ENCODE measurements at places on chromosomes 12 and 14.

DNA sequence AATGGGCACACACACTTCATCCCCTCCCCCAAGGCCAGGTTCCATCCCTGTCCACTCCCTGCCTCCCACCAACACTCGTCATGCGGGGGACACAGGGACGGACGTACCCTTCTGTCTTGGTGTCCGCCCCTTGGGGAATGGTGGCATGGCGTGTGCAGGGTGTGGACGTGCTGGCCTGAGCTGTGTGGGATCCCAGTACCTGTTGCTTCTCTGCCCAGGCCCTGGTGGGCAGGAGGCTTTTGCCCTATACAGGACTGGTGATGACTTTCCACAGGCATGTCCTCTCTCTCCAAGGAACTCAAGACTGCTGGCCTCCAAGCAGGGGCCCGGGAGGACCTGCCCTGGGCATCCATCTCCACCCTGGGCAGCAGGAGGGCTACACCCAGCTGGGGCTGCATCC, 195.8 kb upstream of the PRMT8 start:
- no peak for DNase-seq

DNA sequence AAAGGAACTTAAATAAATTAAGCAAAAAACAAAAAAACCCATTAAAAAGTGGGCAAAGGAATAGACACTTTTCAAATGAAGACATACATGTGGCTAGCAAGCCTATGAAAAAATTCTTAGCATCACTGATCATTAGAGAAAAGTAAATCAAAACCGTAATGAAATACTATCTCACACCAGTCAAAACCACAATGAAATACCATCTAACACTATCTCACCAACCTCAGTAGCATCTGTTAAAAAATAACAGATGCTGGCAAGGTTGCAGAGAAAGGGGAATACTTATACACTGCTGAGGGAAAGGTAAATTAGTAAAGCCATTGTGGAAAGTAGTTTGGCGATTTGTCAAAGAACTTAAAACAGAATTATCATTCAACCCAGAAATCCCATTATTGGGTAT, 381.1 kb downstream of the FLRT2 start:
- no peak for DNase-seq

- DNase-seq: no peak
Measured at GRCh38 chr12:11773889-11774677, 124.6 kb downstream of the ETV6 start.

GRCh38 chr14:33435911-33436689, 497.4 kb downstream of the NPAS3 start:
- no peak for DNase-seq

GRCh38 chr12:102478405-102479098, 1.8 kb downstream of the IGF1 start:
- no peak for DNase-seq

- no peak for DNase-seq
Measured at GRCh38 chr12:38586789-38587188, 270.2 kb downstream of the ALG10B start.

DNA sequence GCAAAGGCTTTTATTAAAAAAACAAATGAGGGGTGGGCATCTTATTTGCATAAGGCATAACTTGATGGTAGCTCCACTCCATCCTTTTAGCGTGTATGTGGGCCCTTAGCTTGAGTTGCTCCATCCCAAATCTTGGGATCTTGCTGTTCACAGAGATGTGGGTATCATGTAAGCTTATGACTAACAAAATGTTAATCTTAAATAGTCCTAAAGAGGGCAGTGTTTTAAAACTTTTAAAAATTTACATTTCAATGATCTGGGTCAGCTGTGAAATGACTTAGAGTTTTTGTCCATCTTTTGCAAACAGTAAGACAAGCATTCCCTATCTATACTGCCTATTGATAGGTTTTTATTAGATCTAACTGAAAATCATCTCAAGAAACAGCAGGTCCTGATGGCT, 86.0 kb downstream of the SLCO1A2 start:
- no peak for DNase-seq

GRCh38 chr12:40635141-40635731, 57.0 kb upstream of the CNTN1 start:
- DNase-seq: no peak

GRCh38 chr14:96961895-96962294, 164.7 kb downstream of the VRK1 start:
- no peak for DNase-seq

GRCh38 chr12:3574986-3575385, 84.0 kb downstream of the PRMT8 start:
- no peak for DNase-seq

- peak; percentile 39 for DNase-seq
Measured at GRCh38 chr14:24215495-24216344, at the start of gene MDP1. TSS of gene MDP1 (minus strand) at chr14:24216066. CDS start at chr14:24215955, 111 bp downstream.

- DNase-seq: no peak
Measured at GRCh38 chr12:26869908-26870459, 37.0 kb upstream of the ITPR2 start.

DNA sequence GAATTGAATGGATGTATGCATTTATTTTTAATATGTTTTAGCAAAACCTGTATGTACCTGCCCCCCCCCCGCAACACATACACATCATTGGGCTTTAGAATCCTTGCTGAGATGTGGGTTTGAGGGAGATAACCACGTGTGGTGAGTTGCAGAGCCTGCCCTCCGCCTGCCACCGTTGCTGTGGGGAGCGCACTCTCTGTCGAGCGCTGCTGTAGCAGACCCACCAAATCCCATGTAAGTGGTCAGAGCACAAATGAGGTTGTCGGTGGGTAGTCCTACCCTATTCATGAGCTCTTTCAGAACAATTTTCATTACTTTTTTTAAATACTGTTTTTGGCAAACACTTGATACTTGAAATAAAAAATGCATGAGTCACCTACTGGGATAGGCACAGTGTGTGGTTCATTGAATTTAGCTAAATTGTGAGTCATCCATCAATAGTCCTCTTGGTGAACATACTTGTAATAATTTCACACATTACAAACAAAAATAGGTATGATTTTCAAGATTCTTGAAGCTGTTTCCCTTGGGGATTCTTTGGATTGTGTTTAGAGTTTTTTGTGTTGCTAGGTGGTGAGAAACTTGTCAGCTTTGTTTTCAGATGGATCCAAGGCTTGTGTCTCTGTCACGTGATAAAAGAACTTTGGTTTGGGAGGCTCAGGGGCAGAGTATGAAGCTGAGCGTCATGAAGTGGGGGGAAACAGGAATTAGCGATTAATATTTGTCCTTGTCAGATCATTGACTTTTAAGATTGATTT, 107.6 kb downstream of the PTCSC3 start:
- no peak for DNase-seq

GRCh38 chr12:12376646-12377448, 20.0 kb downstream of the BORCS5 start:
- peak; percentile 86 for DNase-seq

DNA sequence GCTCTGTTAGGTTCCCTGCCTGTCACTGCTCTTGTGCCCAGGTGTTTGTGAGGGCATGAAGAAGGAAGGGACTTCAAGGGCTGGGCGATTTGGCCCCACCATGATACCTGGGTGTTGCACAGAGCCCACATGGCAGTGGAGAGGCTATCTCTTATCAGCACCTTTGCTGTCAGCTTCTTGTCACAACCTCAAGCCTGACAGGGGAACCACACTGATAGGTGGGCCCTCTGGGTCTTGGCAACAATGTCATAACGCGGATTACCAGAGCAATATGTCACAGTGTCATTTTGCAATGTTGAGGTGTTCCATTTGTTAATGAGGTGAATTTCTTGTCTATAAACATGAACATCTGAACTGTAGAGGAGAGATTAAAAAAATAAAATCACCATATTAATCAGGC, 22.9 kb upstream of the CACNA1C start:
- DNase-seq: no peak

DNA sequence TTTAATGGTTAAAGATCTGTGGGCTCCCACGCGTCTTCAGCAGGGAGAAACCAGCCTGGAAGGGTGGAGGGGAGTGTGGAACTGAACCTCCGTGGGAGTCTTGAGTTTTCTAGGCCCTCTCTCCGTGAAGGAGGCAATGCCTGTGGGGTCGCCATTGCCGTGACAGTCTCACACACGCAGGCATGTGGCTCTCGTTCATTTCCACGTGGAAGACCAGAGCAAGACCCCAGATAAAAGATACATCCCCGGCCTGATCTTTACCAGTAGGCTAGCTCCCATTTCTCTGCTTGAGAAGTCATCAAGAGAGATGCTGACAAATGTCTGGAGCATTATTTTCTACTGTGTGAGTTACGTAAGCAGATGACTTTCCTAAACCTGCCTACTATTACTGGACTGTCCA, 491.7 kb upstream of the LMO3 start:
- no peak for DNase-seq

DNA sequence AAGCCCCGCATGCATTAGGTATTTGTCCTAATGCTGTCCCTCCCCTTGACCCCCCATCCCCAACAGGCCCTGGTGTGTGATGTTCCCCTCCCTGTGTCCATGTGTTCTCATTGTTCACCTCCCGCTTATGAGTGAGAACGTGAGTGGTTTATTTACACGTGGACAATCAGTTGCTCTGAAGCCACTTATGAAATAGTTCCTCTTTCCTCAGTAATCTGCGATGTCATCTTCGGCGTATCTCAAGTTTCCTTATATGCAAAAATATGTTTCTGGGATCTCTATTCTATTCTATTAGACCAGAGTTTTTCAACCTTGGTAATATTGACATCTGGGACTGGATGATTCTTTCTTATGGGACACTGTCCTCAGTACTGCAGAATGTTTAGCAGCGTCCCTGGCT, 56.0 kb upstream of the DCD start:
- DNase-seq: no peak

DNA sequence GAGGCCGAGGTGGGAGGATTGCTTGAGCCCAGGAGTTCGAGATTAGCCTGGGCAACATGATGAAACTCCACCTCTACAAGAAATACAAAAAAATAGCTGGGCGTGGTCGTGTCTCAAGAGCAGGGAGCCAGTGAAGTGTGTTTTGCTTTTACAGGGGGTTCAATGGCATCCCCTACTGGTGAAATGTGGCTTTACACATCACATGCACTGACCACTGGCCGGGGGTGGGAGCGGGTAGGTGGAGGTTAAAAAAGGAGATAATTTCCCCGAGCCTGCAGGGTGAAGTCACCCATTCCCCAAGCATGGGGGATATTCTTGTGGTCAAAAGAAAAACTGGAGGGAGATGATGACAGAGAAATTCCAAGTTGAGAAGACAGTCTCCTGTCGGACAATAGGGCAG, 63.6 kb upstream of the PWP1 start:
- no peak for DNase-seq

- no peak for DNase-seq
Measured at GRCh38 chr14:54902521-54903420, at the start of gene GCH1. TSS of gene GCH1 (minus strand) at chr14:54902826. CDS start at chr14:54902663, 163 bp downstream.

- DNase-seq: no peak
Measured at GRCh38 chr12:79934281-79935020, 446 bp downstream of the PPP1R12A start.

GRCh38 chr12:46383654-46384450, 11.3 kb upstream of the SLC38A2 start:
- no peak for DNase-seq

DNA sequence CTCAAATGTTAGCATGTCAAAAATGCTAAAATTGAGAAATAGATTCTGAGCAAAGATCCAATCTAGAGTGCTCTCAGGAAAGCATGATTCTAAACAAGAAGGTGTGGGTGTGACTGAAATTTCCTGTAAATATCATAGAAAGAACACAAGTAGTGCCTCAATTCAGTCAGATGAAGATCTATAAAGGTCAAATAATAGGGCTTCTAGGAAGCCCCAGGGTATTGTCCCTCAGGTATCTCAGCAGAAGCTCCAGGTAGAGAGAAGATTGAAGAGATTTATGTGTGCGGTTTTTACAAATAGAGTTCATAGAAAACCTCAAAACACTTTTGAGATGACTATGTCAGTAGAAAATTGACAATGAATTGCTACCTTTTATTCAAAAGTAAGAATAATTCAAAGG, 13.0 kb downstream of the KLRD1 start:
- DNase-seq: no peak

DNA sequence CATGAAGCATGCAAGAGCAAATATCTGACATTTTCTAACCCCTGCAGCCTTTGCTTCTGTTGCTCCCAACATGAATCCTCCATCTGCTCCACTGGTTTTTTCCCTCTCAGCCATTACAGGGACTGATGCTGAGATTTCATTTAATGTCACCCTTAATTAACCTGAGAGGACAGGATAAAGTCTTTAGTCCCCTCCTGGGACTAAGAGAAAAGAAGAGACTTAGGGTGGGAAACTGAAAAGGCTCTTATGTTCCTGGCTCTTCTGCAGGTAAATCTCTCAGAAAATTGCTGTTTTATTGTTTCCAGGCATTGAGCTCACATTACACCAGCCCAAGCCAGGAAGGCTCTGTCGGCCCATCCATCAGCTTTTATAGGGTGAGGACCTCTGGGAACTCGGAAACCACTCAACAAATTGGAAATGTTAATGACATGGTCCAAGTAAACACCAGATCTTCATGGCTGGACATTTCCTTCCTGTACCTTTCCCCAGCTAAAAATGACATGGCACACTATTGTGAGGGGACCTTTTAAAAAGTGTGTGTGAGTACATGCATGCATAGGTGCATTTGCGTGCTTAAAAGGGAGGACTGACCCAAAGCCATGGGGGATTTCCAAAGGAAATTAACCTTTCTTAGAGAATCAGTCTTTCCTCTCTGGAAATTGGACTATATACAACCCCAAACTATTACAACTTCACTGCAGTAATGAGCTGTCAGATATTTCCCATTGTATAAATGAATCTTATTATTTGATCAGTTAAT, 408.1 kb upstream of the TMTC1 start:
- DNase-seq: no peak

GRCh38 chr12:4117386-4118016, 156.1 kb upstream of the CCND2 start:
- no peak for DNase-seq

DNA sequence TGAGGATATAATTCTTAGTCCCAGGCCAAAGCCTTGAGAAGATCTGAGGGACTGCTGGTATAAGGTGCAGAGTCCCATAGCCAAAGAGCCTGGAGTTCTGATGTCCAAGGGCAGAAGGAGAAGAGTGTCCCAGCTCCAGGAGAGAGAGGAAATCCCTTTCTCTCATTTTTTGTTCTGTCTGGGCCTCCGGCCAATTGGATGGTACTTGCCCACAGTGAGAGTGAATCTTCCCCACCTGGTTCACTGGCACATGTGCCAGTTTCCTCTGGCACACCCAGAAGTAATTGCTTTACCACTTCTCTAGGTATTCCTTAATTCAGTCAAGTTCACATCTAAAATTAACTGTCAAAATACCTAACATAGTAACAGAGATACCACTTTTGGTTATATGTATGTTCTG, 15.3 kb downstream of the ARID4A start:
- no peak for DNase-seq

- no peak for DNase-seq
Measured at GRCh38 chr14:71574976-71575375, 357.3 kb upstream of the RGS6 start.

GRCh38 chr14:98770151-98770550, 501.8 kb downstream of the BCL11B start:
- DNase-seq: no peak

Data from NCI-H2081 treated with DMSO at 0.1 percent for 48 hours (cell line).